ENCODE measurements at places on chromosomes 3 and 15.
A peak's percentile ranks its signal among the peaks of the same experiment; 100 is the strongest.

- DNase-seq: peak; percentile 19
These were observed 85.0 kb downstream of the FAM81A start for GRCh38 chr15:59522988-59523461.

GRCh38 chr3:71388535-71389120 lies 194.9 kb downstream of the FOXP1 start:
- no peak for DNase-seq

GRCh38 chr15:68337826-68338225 lies 60.3 kb downstream of the FEM1B start:
- no peak for DNase-seq

DNA sequence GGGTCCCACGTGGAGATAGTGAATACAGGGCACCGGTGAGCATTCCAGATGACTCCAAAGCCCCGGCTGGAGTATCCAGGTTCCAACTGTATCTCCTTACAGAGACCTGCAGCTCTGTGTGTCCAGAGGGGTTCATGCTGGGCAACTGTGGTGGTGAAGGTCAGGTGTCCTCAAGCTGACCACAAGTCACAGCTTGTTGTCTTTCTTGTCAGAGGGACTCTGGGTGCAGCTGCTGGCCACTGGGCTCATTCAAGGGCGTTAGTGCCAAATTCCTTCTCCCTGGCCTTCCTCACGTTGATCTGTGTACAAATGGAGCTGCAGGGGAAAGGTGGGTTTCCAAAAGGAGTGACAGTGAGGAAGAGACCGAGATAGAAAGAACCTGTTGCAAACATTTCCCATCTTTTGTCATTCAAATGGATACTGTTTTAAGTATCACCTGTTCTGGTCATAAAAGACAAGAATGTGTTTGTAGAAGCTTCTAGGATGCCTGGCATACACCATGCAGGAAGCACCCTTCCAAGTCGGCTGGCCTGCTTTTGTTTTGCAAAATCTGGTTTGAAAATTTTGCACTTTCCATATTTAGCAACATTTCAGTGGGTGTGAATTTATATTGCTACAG lies 52.5 kb downstream of the CEMIP start:
- DNase-seq: no peak

- DNase-seq: no peak
These were observed 38.5 kb upstream of the POLR2M start for GRCh38 chr15:57668016-57668415.

DNA sequence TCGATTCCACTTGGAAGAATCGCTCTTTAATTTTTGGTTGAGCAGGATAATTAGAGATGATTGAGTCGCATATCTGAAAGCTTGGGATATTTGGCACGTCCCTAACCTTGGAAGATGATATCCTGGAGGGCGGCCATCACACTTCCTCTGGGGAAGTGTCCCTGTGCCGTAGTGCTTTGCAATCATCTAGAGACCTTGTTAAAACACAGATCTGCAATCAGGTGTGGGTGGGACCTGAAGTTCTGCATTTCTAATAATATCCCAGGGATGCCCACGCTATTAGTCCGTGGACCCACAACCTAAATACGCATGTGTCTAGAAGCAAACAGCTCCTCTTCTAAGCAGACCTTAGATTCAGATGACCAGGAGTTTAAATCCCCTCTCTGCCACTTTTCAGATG lies 20.5 kb downstream of the MYO1E start:
- DNase-seq: no peak

GRCh38 chr3:184235381-184236032 lies 6.1 kb downstream of the VWA5B2 start:
- DNase-seq: no peak

GRCh38 chr15:98927996-98928395 lies 79.6 kb downstream of the PGPEP1L start:
- DNase-seq: no peak

DNA sequence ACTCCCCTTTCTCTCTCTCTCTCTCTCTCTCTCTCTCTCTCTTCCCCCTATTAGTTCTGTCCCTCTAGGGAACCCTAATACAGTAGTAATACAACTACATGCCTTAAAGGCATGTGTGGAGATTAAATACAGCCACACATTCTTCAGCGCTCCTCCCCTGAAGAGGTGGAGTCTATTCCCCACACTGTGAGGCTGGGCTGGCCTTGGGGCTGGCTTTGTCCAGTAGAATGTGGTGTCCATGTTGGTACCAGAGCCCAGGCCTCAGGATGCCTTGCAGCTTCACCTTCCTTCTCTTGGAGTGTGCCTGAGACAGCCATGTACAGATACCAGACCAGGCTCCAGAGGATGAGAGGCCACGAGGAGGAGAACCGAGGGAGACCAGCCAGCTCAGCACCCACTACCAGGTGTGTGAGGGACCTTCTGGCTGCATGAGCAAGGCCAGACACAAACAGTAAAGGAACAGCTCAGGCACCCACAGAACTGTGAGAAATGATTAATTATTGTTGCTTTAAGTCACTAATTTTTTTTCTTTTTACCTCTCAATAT lies 10.7 kb downstream of the SLC6A20 start:
- no peak for DNase-seq

GRCh38 chr15:66071160-66071920 lies 182.2 kb downstream of the MEGF11 start:
- no peak for DNase-seq

GRCh38 chr3:51869304-51869703 lies 6.1 kb downstream of the IQCF5 start:
- DNase-seq: no peak

- no peak for DNase-seq
These were observed 87.5 kb downstream of the KCNMB2 start for GRCh38 chr3:178623666-178624255.

DNA sequence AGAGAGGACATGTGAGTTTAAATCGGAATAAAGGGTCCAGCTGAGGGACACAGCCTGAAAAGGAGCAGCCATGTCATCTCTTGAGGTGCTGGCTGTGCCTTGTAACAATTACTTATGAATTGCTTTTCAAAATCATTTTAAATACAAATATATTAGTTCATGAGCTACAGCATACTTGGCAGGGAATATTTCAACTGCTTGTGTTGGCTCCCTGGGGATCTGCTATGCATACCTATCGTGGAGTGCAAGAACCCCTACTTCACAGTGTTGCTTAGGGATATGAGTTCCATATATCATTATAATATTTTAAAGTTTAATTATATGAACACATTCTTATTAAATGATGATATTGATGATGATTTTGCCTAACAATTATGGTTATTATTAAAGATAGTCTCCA lies 19.1 kb upstream of the P2RY14 start:
- no peak for DNase-seq

DNA sequence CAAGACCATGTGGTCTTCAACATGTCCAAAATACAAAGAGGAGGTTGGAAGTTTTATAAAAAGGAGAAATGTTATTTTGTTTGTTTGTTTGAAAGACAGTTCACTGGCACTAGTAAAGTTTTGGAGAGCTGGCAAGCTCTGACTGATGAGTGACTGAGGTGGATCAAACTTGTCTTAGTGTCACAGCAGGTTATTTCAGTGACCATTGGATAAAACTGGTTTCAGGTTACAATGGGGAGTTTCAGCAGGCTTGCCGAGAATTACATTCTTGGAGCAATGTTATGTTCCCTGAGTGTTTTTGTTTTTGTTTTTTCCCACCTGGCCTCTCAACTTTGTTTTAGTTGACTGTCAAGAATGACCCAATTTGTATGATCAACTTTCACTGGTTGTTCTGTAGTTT lies 414.5 kb upstream of the ARHGEF26 start:
- DNase-seq: no peak

DNA sequence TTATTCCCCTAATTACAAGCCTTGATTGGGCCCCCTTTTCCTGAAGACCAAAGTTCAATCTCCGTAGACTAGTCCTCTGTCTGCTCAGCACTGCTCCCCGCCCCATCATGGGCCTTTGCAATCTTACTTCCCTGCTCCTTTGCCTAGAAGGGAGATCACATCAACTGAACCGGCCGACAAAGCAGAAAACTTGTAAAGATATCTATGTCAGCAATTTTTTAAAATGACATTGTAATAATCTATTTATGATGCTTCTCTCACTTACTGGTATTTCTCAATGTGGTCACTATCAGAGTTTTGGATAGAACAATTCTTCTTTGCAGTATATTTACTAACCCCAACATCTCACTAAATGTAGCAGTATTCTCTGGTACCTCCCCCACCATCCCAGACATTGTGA lies 17.3 kb downstream of the ANAPC13 start:
- no peak for DNase-seq

GRCh38 chr3:175316799-175317198 lies 457.7 kb downstream of the NAALADL2 start:
- no peak for DNase-seq

DNA sequence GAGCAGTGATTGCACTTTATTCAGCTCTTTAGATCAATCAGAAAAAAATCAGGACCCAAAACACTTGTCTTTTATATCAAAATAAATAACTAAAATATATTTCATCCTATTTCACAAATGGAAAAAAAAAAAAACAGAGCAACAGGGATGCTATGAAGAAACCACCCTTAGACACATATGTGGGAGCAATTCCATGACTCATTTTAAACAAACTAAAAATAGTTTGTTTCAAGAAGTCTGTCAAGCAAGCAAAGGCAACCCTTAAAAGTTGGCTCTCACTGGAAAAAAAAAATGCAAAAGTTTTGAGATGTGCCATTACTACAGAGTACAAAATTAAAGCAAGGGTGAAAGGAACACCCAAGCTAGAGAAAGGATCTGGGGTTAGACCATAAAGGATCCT lies 5.7 kb downstream of the ATP13A3 start:
- no peak for DNase-seq

- no peak for DNase-seq
These were observed 116.7 kb downstream of the STAC start for GRCh38 chr3:36496684-36497633.

GRCh38 chr15:94327356-94327936 lies 96.1 kb downstream of the MCTP2 start:
- no peak for DNase-seq

GRCh38 chr3:64399205-64399800 lies 174.0 kb upstream of the PRICKLE2 start:
- DNase-seq: peak; percentile 18

GRCh38 chr15:31340047-31340446 lies 13.4 kb downstream of the KLF13 start:
- DNase-seq: no peak

- no peak for DNase-seq
These were observed 48.0 kb downstream of the PGPEP1L start for GRCh38 chr15:98959640-98960007.

DNA sequence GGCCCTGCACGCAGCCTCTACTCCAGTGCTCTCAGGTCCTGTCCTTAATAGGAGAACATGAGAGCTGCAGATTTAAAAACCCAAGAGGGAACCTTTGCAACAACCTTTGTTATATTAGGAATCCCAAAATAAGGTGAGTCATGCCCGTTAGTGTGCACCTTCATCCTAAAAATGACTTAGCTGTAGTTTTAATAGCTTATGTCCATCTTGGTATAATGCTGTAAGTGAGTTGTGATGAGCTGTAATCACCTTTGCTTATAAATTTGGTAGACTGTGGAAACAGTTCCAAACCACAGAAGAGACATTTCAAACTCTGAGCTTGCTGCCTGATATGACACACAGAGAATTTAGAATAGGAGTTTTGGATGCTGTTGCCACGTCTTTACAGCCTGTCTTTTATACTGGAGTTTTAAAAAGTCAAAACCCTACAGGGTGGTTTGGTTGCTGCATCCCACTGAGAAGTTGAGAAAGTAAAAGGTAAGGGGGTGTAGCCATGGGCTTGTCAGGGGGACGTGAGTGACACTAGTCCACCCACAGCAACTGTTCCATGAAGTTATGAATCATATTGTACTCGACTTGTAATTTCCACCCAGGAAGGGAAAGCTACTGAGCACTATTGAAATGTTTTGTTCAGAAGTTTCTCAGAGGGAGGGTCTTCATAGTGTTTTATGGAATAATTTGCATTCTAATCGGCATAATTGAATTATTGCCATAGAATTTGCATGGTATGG lies 27.4 kb upstream of the CD47 start:
- DNase-seq: peak; percentile 47

DNA sequence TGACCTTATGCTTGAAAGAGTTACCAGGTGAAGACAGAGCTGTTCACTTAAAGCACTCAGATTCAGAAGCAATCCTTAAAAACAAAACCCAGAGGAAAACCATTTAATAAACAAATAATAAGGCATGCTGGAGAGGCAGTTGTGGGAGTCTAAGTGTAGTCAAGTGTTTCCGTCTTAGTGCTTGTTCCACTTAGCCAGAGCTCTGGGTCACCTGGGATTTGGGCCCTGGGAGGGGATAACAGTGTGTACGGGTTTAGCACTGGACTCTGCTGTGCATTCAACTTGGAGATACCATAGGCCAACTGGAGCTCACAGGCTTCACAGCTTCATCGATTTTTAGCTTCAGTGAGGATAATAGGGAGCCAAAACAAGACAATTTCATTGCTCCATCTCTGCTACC lies 444.6 kb downstream of the CNTN4 start:
- no peak for DNase-seq

- DNase-seq: no peak
These were observed 1.9 kb downstream of the GATA2 start for GRCh38 chr3:128490915-128491690.

- DNase-seq: no peak
These were observed 181.8 kb downstream of the MAGI1 start for GRCh38 chr3:65856907-65857306.

GRCh38 chr3:44966795-44967278 lies 9.1 kb downstream of the ZDHHC3 start:
- DNase-seq: no peak

DNA sequence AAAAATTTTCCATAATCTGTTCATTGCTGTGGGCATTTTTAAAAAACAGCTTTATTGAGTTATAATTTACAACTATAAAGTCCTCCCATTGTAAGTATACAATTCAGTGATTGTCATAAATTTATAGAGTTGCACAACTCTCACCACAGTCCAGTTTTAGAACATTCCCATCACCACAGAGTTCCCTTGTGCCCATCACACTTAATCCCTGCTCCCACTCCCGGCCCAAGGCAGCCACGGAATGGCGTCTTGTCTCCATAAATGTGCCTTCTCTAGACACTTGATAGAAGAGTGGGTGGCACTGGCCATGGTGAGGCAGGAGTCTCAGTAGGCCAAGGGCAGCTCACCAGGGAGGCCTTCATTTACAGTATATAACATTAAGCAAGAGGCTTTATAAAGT lies 6.3 kb downstream of the TSEN2 start:
- DNase-seq: no peak

All from activated CD4-positive, alpha-beta T cell treated with anti-CD3 and anti-CD28 coated beads for 36 hours (primary cell).